ENCODE measurements at places on chromosomes 7 and 10.

DNA sequence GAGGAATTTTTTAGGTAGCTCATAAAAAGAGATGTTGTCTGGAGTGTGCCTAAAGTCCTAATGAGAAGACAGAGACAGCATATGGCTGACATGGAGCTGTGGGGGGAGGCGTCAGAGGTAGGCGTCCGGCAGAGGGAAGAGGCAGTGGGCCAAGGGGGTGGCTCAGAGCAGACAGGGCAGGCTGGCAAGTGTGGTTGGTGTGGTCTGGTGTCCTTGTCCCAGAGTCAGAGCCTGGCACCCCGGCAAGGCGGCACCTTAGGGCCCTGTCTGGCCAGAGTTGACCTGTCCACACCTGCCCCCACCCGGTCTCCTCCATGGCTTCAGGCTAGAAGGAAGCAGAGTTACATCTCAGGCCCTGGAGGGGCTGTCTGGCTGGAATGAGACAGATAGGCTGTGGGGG, 220.3 kb upstream of the ZNF32 start:
- DNase-seq, result no peak

DNA sequence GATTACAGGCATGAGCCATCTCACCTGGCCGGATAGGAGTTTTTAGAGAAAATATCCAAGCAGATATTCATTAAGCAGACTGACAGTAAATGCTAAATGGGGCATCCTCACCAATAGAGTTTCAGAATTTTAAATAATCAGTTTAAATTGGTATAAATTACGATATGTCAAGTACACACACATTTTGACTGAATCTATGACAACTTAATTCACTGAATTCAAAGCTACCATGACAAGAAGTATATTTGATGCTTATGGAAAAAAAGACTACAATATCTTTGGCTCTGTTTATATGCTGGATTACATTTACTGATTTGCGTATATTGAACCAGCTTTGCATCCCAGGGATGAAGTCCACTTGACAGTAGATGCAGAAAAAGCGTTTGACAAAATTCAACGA, 774.7 kb downstream of the PCDH15 start:
- no peak for DNase-seq

DNA sequence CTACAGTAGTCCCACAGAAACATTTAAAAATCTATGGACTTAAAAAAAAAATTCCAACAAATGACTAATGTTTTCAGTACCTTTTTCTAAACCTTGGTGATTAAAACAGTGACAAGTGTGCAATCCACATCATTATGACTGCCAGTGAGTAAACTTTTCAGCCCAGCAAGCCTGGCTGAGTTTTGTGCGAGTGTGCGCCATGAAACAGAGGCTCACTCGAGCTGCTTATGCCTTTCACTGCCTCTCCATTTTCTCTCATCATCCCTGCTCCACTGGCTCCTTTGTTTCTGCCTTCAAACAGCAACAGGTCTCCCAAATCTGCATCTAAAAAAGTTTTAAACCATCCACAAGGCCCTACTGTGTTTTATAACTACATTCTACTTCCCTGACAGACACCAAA, 105.8 kb downstream of the USP6NL start:
- no peak for DNase-seq

GRCh38 chr7:159114096-159114495, 30.6 kb downstream of the VIPR2 start:
- no peak for DNase-seq

- DNase-seq, result no peak
These were observed 12.7 kb downstream of the STRA8 start for GRCh38 chr7:135246191-135246825.

DNA sequence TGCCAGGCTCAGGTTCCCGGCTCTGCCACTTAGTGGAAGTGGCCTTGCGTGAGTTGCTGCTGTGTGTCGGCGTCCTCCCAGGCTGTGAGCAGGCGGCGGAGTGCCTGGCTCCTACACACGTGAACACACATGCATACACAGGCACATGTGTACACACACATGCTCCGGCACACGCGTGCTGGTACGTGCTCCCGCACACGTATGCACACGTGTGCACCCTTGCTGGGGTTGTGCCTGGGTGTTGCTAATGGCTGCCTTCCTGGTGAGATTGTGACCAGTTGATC, 107.6 kb downstream of the INPP5A start:
- no peak for DNase-seq

DNA sequence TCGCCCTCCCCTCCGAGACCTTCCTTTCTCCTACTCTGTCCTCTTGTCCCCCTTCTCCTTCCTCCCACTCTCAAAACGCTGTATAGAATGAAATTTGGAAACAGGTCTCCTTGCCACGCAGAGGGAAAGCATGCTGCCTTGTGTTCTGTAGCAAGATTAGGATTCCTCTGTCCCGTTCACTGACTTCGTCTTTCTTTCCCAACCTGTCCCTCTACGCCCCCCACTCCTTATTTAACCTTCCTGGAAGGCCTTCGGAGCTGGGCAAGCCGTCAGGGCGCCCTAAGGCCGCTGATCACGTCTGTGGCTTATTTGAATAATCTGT, 1.3 kb downstream of the HOXA9 start:
- no peak for DNase-seq

DNA sequence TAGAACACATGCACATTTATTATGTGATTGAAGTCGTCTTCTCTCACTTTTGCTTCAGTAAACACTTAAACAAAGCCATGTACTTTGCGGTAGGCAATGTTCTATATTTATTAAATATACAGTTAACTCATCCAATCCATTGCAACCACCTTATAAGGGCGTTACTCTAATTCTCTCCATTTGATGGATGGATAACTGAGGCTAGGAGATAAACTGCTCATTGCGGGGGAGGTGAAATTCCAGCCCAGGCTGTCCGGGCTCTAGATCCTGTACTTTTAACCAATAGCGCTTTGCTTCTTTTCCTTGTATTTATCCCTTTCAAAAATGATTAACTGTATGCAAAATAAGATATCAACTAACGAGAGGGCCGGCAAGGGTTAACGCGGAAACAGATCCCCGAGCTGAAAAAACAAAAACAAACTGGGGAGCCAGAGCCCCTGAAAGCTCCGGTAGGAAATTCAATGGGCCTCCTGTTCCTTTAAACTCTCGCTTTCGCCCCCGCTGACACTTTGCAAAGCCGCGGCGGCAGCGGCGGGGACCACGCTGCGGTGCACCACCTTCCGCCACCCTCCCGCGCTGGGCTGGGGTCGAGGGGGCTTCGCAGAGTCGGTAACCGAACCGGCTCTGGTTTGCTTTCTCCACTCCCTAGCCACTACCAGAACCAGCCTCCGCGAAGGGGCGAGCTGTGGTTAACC, 1.0 kb upstream of the PLXDC2 start:
- no peak for DNase-seq

GRCh38 chr7:158076215-158076614, 511.4 kb downstream of the PTPRN2 start:
- no peak for DNase-seq

GRCh38 chr7:22350466-22351328, 6.3 kb downstream of the RAPGEF5 start:
- no peak for DNase-seq

DNA sequence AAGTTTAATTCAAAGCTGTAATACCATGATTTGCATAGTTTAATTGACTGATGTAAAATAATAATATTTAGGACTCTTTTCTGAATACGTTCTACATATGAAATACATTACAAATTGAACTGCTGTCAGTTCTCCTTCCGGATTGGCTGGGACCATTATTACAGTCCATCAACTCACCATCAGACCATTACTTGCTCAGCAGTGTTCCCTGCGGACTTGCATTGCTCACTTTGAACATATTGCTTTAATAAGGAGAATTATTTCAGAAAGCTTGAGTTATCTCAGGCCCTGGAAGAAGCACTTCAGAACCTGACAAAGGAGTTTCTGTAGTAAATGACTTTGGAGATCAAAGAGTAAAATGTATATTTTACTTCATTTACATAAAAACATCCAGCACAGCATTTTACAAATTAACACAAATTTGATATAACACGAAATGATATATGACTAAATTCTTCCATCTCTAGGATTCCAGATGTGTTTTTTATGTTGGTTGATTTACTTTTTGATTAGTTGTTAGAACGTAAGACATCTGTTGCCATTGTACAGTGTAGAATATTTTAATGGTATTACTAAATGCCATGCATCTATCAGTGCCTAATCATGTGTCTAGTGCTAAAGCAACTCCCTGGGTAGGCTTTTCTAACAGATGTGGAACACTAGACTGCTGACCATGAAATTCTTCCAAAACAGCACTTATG, 418.5 kb upstream of the SEMA3A start:
- DNase-seq, result no peak

DNA sequence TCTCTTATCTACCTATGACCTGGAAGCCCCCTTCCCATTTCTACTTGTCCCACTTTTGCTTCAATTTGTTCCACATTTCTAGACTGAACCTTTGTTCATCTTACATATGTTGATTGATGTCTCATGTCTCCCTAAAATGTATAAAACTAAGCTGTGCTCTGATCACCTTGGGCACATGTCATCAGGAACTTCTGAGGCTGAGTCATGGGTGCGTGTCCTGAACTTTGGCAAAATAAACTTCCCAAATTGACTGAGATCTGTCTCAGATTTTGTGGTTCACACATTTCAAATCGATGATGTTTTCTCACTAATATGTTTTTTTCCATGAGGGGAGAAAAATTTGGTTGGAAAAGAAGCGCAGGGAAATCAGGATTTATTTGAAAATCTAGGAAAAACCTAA, 406.2 kb upstream of the LRRTM3 start:
- no peak for DNase-seq

DNA sequence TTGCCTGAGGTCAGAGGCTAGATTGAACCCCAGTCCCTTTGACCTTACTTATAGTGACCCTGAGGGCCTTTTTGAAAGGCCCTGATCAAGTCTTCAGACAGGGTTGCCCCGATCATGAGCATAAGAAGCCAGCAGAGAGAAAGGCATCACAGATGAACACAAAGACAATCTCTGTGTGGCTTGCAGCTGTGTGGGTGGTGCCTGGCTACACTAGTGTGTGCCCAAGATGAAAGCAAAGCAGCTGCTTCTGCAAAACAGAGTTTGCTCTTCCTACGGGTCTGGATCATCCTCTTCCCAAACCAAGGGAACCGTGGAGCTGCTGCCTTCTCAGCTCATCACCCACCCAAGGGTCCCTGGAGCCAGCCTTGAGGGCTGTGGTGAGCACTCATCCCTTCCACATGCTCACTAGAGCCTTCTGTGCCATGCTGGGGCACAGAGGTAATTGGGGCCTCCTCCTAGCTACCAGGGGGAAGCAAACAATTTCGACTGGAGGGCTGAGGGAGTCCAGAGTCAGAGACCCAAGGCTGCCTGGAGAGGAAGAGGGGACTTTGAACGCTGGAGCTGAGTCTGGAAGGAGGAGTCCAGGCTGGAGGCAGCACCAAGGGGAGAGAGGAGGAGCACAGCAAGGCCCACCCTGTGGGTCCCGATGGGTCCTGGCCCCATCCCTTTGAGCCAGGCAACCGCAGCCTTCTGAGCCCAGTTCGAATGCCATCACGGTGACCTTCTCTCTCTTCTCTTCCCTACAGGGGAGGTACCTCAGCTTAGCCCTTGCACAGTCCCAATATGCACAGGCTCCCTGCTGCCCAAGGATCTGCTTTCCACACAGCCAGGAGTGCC, 42.3 kb downstream of the ANTXRL start:
- no peak for DNase-seq

GRCh38 chr10:66591865-66592264, 334.0 kb upstream of the LRRTM3 start:
- DNase-seq, result no peak

GRCh38 chr10:4939224-4940072, 23.8 kb upstream of the AKR1C1 start:
- DNase-seq, result no peak

GRCh38 chr7:143227806-143228205, 6.0 kb downstream of the TAS2R40 start:
- DNase-seq, result no peak

DNA sequence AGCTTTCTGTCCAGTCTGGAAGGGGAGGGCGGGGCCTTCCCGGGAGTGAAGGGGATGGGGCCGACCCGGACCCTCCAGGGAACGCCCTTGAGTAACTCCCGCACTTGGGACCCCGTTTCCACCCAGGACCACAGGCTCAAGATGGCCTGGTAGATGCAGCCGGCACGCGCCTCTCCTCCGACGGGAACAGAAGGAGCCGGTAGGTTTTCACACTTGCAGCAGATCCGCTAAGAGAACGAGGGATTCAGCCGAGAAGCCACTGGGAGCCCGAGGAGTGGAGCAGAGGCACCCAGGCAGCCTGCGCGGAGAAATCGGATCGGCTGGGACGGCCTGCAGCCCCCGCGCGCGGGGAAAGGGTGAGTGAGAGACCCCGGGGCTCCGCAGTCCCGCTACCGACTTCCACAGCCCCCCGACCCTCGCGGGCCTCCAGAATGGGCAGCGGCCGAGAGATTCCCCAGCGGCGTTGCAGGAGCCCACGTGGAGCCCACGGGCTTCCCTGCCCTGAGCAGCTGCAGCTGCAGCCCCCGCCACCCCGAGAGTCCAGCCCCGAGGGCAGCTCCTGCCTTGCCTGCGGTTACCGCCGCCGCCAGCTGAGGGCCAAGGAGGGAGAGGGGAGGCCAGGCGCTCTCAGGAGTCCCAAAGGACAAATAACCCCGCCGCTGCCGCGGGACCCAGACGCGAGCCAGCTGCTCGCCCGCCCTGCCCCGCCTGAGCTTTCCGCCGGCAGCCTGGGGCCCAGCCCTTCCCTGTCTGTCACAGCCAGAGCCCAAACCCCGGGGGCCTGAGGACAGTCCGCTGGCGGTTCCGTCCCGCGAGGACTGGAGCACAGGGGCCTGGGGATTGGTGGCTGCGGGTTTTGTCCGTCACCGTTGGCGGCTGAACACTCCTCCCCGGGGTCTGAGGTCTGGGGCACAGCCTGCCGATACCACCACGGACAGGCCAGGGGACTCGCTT, 21.8 kb downstream of the IFT22 start:
- DNase-seq, result no peak

DNA sequence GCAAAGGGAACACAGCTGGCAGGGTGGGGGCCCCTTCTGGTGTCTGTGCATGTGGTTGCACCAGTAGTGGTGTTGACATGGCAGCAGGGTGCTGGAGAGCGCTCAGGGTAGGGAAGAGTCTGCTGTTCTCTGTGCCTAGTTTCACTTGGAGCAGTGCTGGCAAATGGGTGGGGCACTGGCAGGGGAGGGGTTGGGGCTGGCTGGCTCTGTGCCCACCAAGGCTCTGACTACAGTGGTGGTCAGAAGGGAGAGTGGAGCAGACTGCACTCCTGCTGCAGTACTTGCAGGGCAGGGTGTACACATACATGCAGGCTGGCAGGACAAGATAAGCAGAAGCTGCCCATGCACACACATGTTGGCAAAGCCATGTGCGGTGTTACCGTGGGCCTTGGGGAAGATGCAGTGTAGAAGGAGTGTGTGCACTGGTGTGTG, 18.2 kb downstream of the FAM25A start:
- no peak for DNase-seq

- DNase-seq, result no peak
These were observed 79.3 kb upstream of the ZNF479 start for GRCh38 chr7:57211428-57212100.

- no peak for DNase-seq
These were observed 122.1 kb downstream of the LRMDA start for GRCh38 chr10:75553550-75553949.

GRCh38 chr7:142908921-142909890, 23.7 kb upstream of the TRPV6 start:
- DNase-seq, result no peak
